ENCODE measurements at places on chromosomes 2 and 18. TPM values are rescaled to one million over a fixed set of nuclear protein-coding genes. Genes with fewer than 3 reads are reported as not detected.

The CYP26B1 gene
- 21.1 TPM for total RNA-seq

The CRYGC gene
- not detected for total RNA-seq

DNA sequence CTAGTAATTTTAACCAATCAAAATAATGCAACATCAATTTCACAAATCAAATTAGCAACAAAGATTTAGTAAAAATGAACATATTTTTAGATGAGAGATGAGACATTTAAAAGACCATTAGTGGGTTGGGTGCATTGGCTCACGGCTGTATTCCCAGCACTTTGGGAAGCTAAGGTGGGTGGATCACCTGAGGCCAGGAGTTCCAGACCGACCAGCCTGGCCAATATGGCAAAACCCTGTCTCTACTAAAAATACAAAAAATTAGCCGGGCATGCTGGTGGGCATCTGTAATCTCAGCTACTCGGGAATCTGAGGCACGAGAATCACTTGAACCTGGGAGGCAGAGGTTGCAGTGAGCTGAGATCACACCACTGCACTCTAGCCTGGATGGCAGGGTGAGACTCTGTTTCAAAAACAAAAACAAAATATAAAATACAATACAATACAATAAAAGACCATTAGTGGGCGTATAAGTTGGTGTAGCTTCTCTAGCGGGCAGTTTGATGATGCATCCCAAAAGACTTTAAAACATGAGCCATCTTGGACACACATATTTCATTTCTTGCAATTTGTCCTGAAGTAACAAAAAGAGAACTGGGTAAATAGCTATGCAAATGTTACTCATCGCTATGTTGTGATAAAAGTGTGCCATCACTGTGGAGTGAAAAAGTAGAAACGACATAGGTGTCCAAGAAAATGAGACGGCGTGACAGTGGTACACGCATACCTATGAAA, 101.8 kb downstream of the COL6A3 start:
- no peaks in the 10 kb centered on the region for H3K4me1 ChIP-seq
- DNase-seq = no peak
- H3K27ac ChIP-seq = no peak overlapping the region
- H3K36me3 ChIP-seq = no peaks in the 10 kb centered on the region
- H3K4me3 ChIP-seq = no peak overlapping the region

GRCh38 chr2:165796819-165797530, 2.9 kb upstream of the GALNT3 start:
- H3K4me1 ChIP-seq = peaks cover 27% of the 10 kb centered on the region
- no peak overlapping the region for H3K27ac ChIP-seq
- H3K4me3 ChIP-seq = no peak overlapping the region
- H3K36me3 ChIP-seq = no peaks in the 10 kb centered on the region
- DNase-seq = no peak

DNA sequence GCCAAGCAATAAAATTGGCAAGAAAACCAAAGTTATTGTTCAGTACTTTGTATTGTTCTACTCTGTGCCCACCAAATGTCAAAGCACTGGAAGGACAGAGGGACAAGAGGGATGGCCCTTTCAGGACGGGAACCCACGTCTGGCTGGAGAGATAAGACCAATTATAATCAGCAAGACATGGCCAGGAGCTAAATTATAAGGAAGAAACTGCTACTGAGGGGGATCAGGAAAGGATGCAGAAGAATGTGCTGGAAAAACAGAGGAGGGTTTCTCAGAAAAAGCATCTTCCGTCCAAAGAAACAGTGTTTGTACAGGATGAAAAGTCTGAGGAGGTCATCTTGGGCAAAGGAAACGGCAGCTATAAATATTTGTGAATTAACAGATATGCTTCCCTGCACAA, 46.4 kb upstream of the NARS1 start:
- no peak overlapping the region for H3K27ac ChIP-seq
- no peaks in the 10 kb centered on the region for H3K27me3 ChIP-seq
- H3K4me3 ChIP-seq = no peak overlapping the region
- no peak for DNase-seq
- peaks cover 2% of the 10 kb centered on the region for H3K36me3 ChIP-seq

DNA sequence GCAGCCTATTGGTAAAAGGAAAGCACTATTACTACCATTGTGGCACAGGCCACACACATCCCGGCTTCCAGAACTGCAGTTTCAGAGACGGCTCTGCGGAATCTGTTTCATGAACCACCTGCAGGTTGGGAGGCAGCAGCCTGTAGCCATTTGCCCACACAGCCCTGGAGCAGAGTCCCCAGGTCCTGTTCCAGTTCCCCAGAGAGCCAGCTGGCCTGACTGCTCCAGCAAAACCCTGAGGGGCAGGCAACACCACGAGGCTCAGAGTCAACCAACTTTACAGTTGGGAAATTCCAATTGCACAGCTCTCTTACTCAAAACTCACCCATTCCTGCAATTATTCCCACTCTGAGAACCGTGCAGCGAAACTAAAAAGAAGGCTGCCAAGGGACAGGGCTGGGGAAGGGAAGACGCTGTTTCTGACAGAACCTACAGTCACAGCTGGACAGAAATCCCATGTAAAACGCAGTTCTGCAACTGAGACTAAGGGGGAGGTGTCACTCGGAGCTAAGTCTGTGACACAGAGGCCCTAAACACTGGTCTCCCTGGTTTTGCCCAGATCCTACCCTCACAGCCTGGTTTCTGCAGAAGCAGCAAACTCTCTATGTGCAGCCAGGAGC, 219.4 kb downstream of the TMEM163 start:
- H3K36me3 ChIP-seq = no peaks in the 10 kb centered on the region
- H3K4me1 ChIP-seq = no peaks in the 10 kb centered on the region
- no peaks in the 10 kb centered on the region for H3K27me3 ChIP-seq
- no peak for DNase-seq
- H3K4me3 ChIP-seq = no peak overlapping the region

GRCh38 chr18:77077401-77077800, 55.2 kb downstream of the MBP start:
- no peak overlapping the region for H3K4me3 ChIP-seq
- peaks cover 44% of the 10 kb centered on the region for H3K4me1 ChIP-seq
- H3K27me3 ChIP-seq = no peaks in the 10 kb centered on the region
- no peak for DNase-seq
